ENCODE measurements at places on chromosomes 3 and 15.
A peak's percentile ranks its signal among the peaks of the same experiment; 100 is the strongest.

DNA sequence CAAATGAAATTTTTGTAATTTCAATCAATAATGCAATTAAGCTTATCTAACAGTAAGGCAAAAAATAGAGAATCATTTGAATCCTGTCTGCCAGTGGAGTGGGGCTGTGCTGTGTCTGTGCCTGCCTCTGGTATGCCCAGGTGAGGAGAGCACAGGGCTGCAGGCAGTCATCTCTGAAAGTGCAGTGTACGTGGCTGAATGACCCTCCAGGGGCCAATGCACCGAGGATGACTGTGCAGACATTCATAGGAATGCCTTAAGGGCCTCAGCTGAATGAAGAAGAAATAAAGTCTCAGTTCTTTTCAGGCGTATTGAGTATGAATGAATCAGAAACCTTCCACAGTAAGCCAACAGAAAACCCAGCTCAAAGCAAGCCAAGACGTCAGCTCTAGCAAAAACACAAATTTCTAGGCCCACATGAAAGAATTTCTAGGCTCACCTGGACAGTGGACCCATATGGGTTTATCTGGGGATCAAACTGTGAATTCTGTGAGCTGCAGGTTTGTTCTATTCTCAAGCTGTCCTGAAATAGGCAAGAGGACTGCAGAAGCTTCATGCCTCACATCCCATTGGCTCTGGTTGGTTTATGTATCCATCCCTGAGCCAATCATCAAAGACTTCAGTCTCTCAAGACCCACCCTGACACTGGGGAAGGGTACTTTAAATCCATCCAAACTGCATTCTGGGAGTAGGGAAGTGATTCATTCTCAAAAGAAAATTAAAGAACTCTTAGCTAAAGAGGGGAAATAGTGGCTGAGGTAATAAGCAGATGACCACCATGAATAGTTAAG, 123.4 kb downstream of the SSR3 start:
- no peak for DNase-seq

GRCh38 chr3:133469140-133469731, 69.4 kb downstream of the BFSP2 start:
- no peak for DNase-seq

- DNase-seq, result no peak
Observed at GRCh38 chr3:189304465-189305351, 132.9 kb downstream of the TPRG1 start.

DNA sequence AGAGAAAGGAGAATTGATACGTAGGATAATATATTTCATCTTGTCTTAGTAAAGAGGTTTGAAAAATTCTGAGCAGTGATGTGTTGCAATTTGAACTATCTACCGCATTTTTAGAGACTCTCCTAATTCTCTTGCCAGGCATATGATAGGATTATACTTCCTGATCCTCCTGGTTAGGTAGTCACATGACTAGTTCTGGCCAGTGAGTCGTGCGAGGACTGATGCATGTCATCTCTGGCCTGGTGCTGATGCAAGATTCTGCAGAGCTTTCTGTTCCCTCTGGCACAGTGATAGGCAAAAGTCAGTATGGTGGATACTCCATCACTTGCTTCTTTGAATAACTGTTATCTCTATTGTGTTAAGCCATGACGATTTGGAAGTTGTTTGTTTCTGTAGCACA, 277.6 kb upstream of the NAALADL2 start:
- DNase-seq, result no peak

GRCh38 chr15:80478075-80478474, 73.9 kb downstream of the ARNT2 start:
- no peak for DNase-seq

- no peak for DNase-seq
Observed at GRCh38 chr3:129161860-129162271, 1.0 kb upstream of the ISY1 start.

GRCh38 chr3:190533511-190534281, 19.8 kb downstream of the IL1RAP start:
- no peak for DNase-seq

DNA sequence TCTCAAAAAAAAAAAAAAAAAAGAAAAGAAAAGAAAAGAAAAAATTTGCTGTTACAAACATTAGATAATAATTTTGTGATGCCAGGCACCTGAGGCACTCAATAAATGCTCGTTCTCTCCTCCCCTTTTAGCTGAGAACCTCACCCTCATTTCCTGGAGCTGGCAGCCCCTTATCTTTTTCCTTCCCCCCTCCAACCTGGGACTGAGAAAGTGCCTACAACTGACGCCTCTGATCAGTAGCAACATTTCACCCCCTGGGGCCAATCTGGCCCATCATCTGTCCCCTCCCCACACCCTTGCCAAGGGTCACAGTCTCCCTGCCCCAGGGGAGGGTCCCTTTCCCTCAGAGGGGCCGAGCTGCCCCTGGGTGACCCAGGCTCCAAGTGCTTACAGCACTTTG, 12.6 kb upstream of the RNU6-1 start:
- DNase-seq, result no peak

DNA sequence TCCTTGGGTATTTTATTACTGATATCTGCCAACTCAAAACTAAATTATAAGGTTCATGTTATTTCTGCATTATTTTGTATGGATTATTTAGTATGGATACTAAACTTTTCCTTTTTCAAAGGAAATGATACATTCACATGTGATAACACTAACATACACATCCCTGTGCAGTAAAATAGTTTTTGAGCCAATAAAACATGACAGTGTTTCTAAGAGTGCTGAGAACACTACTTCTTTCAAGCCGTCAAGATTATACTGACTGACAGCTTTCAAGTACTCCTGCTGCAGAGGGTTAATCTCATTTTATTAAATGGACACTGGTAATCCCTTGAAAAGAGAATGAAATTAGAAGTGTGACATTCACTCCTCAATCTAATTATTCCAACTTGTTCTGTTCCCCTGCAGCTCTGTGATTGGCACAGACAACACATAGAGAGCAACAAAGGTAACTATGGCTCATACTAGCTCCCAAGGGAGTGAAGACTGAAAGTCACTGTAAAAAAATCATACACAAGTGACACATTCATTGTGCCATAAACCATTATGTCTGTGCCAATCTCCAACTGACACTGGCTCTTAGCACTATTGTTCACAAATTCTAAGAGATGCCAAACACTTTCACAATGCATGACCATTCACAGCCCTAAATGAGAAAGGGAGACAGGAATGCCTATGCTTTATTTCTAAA, 468.6 kb downstream of the SHQ1 start:
- no peak for DNase-seq

GRCh38 chr15:82944056-82944455, 8.5 kb downstream of the HOMER2 start:
- no peak for DNase-seq

DNA sequence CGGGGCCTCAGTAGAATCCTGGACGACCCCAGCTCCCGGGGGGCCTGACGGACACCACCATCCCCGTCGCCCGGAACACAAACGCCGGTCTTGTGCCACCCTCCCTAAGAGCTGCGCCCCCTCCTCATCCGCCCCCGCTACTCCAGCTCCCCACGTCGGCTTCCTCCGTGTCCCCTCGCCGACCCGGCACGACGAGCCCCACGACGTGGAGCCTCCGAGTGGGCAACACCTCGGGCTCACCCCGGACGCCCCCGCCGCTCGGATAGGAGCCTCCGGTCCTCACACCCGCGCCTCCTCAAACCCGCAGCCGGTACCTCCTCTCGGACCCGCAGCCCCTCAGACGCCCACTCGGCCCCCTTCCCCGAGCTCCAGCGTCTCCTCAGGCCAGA, 525 bp downstream of the NPTN start:
- DNase-seq, result peak; percentile 10

GRCh38 chr3:194440756-194441155, 41.7 kb upstream of the GP5 start:
- DNase-seq, result no peak

DNA sequence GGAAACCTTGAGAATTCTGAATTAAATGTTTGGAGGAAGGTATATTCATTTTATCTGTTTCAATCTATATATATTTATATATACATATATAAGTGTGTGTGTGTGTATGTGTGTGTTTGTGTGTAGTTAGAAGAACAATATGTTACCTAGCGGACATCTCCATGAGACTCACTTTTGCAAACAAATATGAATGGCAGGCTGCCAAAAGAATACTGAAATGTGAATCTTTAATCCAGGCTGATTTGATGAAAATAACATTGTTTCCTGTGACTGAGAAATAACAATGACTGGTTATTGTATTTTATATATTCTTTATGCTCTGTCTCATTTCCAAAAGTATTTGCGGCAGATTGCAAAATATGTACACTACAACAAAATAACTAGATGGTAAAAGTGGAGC, 255.5 kb upstream of the TGFBR2 start:
- no peak for DNase-seq

- DNase-seq, result no peak
Observed at GRCh38 chr3:50267280-50267913, 1.6 kb upstream of the SEMA3B start.

DNA sequence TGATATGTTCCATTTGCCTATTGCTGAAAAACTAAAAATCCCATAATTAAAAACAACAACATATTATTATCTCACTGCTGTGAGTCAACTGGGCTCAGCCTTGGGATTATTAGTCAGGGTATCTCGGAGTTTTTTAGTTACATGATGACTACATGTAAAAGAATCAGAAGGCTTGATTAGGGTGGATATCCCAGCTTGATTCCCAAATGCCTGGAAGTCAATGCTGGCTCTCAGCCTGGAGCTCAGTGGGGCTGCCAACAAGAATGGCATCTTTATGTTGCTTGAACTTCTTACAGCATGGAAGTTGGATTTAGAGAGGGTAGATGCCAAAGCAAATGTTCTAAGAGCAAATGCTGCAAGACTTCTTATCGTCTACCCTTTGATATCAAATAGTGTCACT, 278.5 kb downstream of the PLOD2 start:
- no peak for DNase-seq

- no peak for DNase-seq
Observed at GRCh38 chr3:158725348-158726011, 6.8 kb downstream of the RARRES1 start.

DNA sequence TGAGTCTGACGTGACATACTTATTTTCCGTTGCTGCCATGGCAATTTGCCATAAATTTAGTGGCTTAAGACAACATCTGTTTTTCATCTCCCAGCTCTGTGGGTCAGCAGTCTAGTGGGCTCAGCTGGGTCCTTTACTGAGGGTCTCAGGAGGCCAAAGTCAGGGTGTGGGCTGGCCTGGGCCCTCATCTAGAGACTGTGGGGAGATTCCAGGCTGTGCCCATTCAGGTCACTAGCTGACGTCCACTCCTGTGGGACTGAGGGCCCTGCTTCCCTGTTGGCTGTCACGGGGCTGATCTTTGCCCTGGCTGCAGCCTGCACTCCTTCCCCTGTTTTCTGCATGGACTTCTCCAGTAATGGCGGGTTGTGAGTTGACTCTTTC, 19.1 kb downstream of the FGD5 start:
- DNase-seq, result no peak

- DNase-seq, result no peak
Observed at GRCh38 chr3:33358172-33358781, 81.0 kb downstream of the FBXL2 start.

- no peak for DNase-seq
Observed at GRCh38 chr15:63439536-63440264, 58.1 kb upstream of the CA12 start.

- DNase-seq, result no peak
Observed at GRCh38 chr15:32676169-32676568, 34.7 kb downstream of the SCG5 start.

GRCh38 chr3:97911459-97911858, 60.8 kb downstream of the RIOX2 start:
- no peak for DNase-seq

DNA sequence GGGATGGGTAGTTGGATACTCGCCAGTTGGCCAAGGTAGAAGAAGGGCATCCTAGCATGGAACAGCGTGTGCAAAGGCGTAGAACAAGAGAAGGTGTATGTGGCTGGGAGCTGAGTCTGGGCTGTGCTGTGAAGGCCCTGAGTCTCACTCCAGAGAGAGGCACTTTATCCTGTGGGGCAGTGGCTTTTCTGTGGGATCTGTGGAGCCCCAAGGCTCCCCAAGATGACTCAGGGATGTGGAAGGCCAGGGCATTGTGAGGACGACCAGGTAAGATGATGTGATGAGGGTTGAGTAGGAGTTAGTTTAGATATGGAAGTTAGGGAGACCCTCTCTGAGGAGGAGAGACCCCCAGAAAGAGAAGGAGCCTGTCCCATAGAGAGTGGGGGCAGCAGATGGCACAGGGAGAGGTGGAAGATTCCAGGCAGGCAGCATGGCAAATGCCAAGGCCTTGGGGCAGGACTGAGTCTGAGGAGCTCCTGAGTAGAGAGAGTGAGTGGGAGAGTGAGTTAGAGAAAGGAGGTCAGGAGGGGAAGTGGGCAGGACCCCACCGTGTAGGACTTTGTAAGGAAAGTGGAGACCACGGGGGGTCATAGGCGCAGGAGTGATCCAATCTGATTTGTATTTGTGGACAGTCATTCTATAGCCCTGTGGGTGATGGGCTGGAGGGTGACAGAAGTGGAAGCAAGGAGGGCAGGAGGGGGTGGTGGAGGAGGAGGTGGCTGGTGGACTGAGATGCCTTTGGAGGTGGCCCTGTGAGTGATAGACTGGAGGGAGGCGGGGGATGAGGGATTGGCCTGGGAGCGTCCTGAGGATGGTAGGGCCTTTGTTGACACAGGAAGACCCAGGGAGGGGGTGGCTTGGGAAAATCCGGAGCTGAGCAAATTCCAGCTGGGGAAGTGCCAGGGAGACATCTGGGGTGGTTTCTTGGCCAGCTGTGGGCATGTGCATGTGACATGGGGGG, 50.3 kb downstream of the FBLN2 start:
- DNase-seq, result no peak

DNA sequence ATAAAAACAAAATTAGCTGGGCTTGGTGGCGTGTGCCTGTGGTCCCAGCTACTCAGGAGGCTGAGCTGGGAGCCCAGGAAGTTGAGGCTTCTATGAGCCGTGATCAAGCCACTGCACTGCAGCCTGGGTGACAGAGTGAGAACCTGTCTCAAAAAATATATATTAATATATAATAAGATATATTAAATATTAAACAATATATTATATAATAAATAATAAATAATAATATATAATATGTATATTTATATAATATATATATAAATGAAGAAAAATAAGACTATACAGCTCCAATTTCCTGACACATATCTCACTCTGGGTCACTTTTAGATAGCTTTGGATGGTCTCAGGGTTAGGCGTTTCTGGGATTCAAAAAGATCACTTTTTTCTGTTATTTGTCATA, 74.2 kb upstream of the DPPA4 start:
- no peak for DNase-seq

Measured in T-helper 17 cell (primary cell).